ENCODE measurements at places on chromosomes 7 and 10.
A peak's percentile ranks its signal among the peaks of the same experiment; 100 is the strongest.

GRCh38 chr10:48710647-48711275, 26.1 kb downstream of the WDFY4 start:
- DNase-seq = no peak

DNA sequence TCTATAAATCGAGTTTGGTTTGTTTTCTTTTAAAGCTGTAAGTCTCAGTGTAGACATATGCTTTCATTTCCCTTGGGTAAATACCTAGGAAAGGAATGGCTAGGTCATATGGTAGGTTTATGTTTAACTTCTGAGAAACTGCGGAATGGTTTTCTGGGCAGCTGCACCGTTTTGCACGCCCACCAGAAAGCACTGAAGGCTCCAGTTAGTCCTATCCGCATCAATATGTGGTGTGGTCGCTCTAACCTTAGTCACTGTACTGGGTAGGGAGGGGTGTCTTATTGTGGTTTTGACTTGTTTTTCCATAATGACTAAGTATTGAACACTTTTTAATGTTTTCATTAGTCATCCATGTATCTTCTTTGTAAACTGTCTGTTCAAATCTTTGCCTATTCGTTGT, 279.5 kb upstream of the AKR1E2 start:
- peak; percentile 9 for DNase-seq

DNA sequence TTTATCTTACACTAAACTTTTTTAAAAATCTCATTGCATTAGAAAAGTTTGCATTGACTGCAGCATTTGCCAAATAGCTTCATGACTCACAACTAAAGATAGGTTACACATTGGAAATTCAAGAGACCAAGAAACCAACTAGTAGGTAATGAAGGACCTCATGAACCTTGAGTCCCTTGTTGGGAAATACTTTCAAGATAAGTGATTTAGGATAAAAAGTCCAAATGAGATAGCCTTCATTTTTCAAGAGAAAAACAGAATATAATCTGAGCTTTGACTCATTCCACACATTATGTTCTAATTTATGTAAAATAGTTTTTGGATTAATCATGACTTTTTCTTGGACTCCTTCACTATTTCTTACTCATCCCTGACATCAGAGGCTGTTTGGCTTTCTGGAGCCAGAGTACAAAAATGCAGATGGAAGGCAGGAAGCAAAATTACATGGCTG, 13.1 kb upstream of the LIPF start:
- no peak for DNase-seq

DNA sequence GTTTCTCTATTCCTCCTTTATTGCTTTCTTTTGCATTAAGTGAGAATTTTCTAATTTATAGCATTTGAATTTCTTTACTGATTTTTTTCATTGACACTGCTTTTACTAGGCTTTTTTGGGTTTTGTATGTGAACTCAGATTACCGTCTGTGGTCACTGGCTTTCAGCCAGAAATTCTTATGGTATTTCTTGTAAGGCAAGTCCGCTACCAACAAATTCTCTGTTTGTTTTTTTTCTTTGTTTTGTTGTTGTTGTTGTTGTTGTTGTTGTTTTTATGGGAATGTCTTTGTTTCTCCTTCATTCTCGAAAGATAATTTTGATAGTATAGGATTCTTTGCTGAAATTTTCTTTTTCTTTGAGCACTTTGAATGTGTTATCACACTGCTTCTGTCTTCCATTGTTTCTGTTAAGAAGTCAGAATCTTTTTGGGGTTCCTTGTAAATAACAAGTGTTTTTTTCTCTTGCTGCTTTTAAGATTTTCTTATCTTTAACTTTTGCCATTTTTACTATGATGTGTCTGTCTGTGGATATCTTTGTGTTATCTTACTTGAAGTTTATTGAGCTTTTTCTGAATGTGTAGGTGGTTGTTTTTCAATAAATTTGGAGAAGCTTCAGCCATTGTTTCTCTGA, 7.2 kb downstream of the NET1 start:
- DNase-seq = no peak

DNA sequence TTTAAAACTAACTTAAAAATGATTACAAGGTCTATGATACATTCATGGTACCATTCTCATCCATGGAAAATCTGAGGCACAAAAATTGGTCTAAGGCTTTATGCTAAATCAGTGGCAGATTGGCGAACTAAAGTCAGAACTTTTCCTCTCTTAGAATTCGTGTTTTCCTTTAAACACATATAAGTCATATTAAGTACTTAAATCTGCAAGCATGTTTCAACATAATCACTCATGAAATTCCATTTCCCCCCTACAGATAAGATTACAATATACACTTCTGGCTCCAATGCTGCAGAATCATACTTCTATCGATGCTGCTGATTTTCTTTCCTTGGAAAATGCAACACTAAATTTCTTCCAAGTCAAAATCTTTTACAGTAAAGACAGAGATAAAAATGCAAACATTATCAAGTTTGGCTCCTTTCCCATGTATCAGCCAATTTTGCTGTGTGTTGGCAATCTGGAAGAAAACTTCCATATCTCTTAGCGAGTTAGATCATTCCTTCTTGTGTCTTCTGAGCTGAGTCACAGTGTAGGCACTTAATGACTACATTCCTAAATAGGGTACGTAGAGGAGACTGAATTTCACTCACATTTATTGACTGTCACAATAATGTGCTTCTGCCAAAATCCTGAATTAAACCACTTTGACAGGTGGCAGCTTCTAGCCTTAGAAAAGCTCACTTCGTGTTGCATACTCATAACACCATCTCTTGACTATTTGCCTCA, 76.4 kb upstream of the LRRC17 start:
- DNase-seq = no peak

DNA sequence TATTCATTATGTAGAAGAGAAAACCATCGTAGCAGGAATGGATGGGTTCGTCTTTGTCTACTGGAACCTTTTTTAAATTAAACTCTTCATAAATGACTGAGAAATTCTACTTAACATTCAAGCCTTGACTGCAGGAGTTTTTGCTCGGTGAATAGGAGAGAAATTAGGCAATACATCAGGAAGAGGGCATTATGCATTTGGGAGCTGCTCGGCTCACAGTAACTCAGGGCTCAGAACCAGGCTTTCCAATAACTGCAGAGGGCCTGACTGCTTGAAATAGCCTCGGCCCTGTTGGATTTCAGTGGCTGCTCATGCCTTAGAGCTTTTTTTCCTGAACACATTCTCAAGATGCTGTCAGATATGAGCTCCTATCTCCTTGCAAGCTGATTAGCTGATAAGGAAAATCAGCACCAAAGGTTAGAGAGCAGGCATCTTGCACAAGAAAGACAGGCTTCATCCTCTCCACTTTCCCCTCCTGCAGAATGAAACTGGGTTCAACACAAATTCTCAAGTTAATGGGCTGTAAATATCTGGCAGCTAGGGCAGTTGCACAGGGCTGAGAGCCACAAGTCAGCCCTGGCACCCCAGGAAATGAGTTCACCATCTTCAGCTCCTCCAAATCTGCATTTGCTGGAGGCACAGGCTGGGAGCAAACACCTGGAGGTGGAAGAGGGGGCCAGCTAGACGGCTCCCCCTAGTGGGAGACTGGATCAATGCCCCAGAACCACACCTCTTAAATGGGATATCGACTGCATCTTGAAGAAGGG, 24.3 kb downstream of the TECTB start:
- DNase-seq = no peak

GRCh38 chr10:132336064-132336746, 4.2 kb downstream of the LRRC27 start:
- no peak for DNase-seq

- no peak for DNase-seq
These were observed 3.4 kb upstream of the AKR1C8 start for GRCh38 chr10:5188358-5188757.
